ENCODE measurements at places on chromosomes 16 and 17.

GRCh38 chr17:28131599-28131998 lies 89.1 kb downstream of the NLK start:
- no peak for DNase-seq

DNA sequence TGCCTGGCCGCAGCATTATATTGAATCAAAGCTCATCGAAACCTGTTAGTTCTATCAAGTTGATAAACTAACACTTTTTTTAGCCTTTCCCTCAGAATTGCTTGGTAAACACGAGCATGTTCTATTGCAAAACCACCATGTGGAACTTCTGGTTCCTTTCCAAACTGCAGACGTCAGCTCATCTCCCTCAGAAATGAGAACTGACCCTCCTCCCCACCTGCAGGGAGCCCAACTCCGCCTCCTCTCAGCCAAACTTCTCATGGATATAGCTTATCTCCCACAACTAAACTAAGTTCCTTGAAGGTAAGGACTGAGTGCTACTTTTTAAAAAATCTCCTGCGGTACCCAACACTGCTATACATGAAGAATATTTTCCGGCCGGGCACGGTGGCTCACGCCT lies 6.7 kb downstream of the SHMT1 start:
- no peak for DNase-seq

DNA sequence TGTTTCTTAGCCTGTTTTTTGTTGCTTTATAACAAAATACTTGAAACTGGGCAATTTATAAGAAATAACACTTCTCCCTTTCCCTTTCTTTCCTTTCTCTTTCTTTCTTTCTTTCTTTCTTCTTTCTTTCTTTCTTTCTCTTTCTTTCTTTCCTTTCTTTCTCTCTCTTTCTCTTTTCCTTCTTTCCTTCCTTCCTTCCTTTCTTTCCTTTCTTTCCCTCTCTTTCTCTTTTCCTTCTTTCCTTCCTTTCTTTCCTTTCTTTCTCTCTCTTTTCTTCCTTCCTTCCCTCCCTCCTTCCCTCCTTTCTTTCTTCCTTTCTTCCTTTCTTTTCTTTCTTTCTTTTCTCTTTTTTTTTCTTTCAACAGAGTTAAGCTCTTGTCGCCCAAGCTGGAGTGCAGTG lies 27.8 kb downstream of the FAM20A start:
- no peak for DNase-seq

- DNase-seq = no peak
Measured at GRCh38 chr17:40017422-40018080, 2.3 kb downstream of the CSF3 start.

DNA sequence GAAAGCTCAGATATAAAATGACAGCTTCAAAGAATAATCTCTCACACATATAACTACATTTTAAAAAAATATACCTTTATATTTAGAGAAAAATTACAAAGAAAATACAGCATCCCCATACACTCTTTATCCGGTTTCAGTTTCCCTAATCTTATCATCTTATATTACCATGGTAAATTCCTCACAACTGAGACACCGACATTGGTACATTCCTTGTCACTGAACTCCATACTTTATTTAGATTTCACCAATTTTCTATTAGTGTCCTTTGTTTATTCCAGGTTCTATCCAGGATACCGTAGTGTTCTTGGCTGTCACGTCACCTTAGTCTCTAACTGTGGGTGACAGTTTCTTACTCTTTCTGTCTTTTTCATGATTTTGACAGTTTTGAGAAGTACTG lies 22.0 kb upstream of the ABCA10 start:
- DNase-seq = no peak

DNA sequence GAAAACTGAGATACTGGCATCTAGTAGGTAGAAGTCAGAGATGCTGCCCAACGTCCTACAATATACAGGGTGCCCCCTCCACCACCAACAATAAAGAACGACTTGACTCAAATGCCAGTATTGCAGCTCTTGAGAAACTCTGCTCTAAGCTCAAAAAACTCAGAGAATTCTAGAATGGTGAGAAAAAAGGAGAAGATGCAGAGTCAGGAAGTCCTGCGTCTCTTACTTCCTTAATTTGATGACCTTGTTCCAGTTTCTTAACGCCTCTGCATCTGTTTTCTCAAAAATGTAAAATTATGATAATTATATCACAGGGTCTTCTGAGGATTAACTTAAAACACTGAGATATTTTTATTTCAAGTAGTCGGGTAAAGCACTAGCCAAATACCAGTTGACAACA lies 1.7 kb upstream of the HSBP1 start:
- DNase-seq = no peak
